Stimulated activated CD4-positive, alpha-beta T cell treated with anti-CD3 and anti-CD28 coated beads, Interleukin-4, amount 100 ng/mL, for 24 hours (primary cell): ENCODE measurements at places on chromosomes 3 and 15.

GRCh38 chr3:147418808-147419701, 9.9 kb downstream of the ZIC1 start:
- DNase-seq, result no peak

DNA sequence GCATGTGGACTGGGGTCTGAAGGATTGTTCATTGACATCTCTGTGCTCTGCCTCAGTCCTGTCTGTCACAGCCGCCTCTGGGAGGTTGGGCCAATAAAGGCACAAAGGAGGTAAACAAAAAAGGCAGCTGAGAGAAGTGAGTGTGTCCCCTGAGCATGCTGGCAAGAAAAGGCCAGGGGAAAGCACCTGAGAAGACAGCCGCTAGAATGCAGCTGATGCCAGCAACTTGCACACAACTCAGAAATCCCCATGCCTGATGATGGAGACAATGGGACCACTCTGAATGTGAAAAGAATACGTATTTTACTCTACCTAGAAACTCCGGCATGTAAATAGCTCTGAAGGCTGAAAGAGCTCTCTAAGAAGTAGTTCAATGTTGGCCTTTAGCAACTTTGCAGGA, 118.7 kb downstream of the KCNH8 start:
- no peak for DNase-seq

- DNase-seq, result no peak
Observed at GRCh38 chr15:43267439-43267838, 711 bp upstream of the TGM5 start.

GRCh38 chr15:74382004-74382816, 14.8 kb upstream of the CYP11A1 start:
- DNase-seq, result peak; percentile 77

- DNase-seq, result no peak
Observed at GRCh38 chr15:68151277-68151676, 53.9 kb downstream of the CALML4 start.

DNA sequence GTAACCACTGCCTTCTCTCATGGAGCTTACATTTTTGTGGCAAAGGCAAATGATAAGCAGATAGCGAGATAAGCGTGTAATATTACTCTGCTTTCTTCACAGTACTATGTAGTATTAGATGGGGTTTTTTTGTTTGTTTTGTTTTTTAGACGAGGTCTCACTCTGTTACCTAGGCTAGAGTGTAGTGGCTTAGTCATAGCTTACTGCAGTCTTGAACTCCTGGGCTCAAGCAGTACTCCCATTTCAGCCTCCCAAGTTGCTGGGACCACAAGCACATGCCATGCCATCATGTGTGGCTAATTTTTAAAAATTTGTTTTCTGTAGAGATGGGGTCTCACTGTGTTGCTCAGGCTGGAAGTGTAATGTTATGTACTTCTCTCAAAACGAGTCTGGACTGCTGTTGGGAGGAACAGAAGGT, 22.9 kb downstream of the MBNL1 start:
- no peak for DNase-seq

GRCh38 chr3:138260611-138261010, 69.0 kb downstream of the NME9 start:
- DNase-seq, result no peak

DNA sequence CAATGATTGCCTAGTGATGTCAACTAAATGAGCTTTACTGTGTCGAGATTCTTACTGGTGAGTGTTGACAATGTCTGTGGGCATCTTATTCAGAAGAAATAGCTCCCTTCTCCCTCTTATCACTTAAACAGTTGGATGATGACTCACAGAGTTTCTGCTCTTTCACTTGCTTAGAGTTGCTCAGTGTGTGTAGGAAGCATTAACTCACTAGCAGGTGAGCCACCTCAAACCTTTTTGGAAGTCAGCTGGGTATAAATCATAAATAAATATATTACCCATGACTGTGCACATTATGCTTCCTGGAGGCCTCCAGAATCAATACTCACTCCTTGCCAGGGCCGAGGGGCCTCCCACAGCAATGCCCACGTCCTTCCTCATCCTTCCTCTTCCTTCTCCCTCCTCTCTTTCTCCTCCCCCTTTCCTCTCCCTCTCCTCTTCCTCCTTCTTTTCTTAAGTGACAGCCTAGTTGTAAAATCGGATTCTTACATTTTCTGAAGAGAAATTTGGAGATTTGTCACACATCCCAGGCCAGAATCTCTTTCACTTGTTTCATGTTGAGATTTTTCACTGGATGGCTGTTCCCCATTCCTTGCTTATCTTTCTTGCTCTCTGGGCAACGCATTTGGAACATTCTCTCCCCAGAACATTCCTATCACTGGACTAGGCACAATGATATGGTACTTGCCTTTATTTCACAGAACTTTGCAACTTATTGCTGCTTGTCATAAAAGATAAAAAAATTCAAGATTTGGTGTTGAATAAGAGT, 17.5 kb downstream of the SHC4 start:
- DNase-seq, result no peak

- peak; percentile 39 for DNase-seq
Observed at GRCh38 chr15:85702321-85703101, 92.2 kb downstream of the KLHL25 start.

GRCh38 chr3:191269289-191270085, 59.7 kb upstream of the CCDC50 start:
- no peak for DNase-seq

- DNase-seq, result peak; percentile 8
Observed at GRCh38 chr15:29668120-29668602, 154.1 kb downstream of the TJP1 start.

DNA sequence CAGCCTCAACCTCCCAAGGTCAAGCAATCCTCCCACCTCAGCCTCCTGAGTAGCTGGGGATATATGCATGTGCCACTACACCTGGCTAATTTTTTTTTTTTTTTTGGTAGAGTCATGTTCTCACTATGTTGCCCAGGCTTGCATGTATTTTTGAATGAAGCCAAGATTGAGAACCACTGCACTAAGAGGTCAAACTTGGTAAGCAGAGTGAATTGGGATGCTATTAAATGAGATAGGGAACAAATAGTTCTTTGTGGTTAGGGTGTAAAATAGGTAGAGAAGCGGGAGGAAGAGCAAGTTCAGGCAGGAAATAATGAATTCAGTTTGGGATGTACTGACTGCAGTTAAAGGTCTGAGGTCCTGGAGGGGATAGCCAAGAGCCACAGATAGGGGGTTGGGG, 39.9 kb upstream of the PIAS1 start:
- DNase-seq, result no peak

- no peak for DNase-seq
Observed at GRCh38 chr15:96362011-96362754, 31.7 kb downstream of the NR2F2 start.

DNA sequence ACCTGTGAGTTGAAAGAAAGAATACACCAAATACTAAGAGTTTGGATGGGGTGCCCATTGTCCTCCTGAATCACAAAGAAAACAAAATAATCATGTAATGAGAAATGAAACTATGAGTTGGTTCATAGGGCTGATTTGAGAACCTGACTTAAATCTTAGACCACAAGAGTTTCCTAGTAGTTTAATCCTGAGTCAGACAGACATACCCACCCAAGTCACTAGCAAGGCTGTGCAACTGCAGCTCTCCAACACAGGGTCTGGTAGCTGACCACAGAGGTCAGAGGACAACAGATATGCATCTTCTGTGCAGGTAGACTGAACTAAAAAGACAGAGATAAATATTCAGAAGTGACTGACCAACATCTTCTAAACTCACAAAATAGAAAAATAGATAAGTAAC, 296.3 kb upstream of the TMCO5A start:
- DNase-seq, result no peak

DNA sequence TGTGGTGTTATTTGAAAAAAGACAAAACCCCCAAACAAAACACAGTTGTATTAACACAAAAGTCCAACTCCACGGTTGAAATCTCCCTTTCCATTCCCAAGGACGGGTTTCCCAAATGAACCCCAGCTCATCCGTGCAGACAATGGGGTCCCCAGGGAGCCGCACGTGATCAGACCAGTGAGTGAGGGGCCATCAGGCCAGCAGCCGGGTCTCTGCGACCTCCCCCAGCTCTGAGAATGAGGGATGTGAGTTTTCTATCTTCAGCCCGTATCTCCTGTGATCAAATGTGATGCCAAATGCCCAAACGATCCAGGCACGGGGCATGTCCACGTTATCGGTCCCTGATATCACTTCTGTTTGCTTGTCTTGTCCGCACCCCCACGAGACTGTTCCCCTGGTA, 138.0 kb downstream of the OPA1 start:
- DNase-seq, result no peak

DNA sequence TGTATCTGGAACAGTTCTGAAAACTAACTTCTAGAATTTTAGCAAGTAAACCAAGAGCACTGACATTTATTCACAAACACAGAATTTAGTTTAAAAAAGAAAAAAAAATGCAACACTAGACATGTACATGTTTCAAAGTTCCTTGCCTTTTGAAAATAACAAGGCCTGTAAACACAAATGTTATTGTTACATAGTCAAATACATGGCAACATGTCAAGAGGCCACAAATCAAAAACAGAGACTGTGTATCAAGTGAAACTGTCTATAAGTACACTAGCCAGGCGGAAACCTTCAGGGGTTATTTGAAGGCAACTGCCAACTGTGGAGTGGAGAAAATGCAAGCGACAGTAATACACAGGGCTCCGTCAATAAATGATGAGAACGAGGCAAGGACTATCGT, 547.6 kb downstream of the FOXP1 start:
- DNase-seq, result no peak

DNA sequence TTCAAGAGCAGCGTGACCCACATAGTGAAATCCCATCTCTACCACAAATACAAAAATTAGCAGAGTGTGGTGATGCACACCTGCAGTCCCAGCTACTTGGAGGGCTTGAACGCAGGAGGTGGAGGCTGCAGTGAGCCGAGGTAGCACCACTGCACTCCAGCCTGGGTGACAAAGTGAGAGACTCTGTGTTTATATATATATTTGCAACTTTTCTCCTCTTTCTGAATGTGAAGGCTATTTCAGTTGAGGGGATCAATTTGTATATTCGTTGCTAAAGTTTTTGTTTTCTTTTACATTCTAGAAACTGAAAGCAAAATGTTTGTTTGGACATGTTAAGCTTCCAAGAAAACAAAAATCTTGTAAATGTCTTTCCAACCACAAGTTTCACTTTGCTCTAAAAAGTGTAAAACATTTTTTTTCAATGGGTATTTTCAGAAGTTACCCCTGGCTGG, 29.8 kb upstream of the FAM98B start:
- DNase-seq, result no peak

GRCh38 chr3:134055661-134056060, 25.9 kb upstream of the SLCO2A1 start:
- no peak for DNase-seq

- no peak for DNase-seq
Observed at GRCh38 chr3:170751083-170751898, 118.7 kb downstream of the RPL22L1 start.

DNA sequence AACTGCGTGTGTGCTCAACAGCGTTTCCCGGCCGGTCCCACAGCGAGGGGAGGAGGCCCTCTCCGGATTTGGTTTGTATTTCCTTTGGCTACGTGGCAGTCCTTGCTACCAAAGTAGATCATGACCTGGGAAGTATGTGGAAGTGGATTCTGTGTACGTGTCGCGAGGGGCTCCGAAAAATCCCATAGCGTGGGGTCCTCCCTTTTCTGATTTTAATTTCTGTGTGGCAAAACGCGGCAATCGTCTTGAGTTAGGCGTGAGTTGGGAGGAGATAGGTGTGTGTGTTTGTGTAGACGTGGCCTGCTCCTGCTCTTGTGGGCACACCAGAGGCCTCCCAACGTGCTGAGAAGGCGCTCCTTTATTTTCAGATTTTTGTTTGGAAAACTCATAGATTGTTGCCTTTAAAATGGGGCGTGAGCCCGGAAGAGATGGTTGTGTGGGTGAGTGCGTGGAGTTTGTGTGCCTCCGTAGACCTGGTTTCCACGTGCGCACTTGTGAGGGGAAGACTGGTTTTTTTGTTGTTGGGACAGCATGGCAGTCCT, 1.2 kb downstream of the TRIM71 start:
- DNase-seq, result no peak

GRCh38 chr3:43001094-43001553, 22.0 kb downstream of the GASK1A start:
- DNase-seq, result no peak

DNA sequence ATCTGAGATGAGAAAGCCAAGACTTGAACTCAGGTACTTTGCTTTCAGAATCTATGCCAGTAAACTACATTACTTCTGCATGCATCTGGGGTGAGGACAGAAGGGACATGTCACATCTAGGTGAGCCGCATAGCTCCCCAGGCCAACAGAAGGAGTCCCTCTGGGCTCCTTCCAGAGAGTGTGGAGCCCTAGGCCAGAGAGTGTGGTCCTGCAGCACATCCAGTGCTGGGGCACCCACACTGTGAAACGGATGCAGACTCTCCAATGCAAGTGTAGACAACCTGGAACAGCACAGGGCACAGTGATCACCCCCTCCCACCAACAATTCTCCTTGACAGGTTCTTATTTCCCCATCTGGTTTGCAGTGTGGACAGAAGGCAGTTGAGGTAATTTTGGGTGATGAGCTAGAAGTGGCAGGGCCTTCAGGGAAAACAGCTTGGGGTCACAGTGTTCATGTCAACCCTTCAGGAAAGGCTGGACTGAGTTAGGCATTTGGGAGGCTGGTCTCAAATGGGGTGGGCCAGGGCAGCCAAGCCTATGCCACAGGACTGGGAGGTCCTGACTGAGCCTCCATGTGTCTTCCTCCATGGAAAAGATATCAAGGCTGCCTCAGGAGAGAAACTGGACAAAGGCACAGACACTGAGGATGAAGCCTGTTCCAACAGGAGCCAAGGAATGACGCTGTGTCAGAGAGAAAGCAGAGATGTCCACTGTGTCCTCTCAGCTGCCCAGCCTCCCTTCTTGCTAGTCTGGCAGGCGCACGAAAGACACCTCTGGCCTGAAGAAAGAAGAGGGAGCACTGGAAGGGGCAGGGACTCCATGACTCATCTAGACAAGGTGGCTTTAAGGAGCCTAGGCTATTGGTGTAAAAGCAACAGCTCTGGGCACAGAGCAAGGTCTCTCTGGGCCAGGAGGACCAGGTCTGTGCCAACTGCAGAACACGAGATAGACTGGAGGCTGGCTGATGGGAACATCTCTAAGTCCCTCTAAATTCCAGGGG, 1.7 kb downstream of the PLCD1 start:
- peak; percentile 3 for DNase-seq

GRCh38 chr3:146019508-146019907, 141.5 kb downstream of the PLOD2 start:
- DNase-seq, result no peak

GRCh38 chr3:139526146-139526545, 13.4 kb downstream of the RBP1 start:
- no peak for DNase-seq

GRCh38 chr3:16618721-16619120, 13.5 kb upstream of the DAZL start:
- DNase-seq, result no peak

GRCh38 chr3:53083521-53083920, 37.6 kb upstream of the SFMBT1 start:
- no peak for DNase-seq
